BJ (cell line): ENCODE measurements at places on chromosomes 7 and 10. TPM values are rescaled to one million over a fixed set of nuclear protein-coding genes. Genes with fewer than 3 reads are reported as not detected.
A peak's percentile ranks its signal among the peaks of the same experiment; 100 is the strongest.

Gene CDK14
- polyA plus RNA-seq = 6.7 and 11.8 TPM in 2 replicates

DNA sequence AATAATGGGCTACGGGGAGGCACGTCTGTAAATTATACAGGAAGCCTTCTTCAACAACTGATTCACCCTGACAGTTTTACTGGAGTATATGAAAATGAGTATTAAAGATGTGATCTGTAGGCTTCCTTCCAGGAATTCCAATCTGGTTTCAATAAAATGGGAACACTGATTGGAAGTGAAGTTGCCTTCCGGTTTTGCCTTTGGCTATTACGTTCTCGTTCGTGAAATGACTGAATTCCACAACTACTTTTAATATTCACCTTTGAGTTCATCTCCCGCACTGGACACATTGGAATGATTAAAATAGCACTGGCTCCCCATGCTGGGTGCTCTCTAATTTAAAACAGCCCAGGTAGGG is 350.1 kb upstream of the MKI67 start:
- no peak for DNase-seq

- no peak for DNase-seq
Measured at GRCh38 chr7:33926535-33926934, 21.2 kb downstream of the BMPER start.

GRCh38 chr7:99385564-99385963 is 11.0 kb downstream of the ARPC1B start:
- DNase-seq = no peak

GRCh38 chr7:19491821-19492452 is 216.9 kb downstream of the POLR1F start:
- DNase-seq = peak; percentile 4

Gene ZNF853
- 1.6 and 2.0 TPM in 2 replicates for polyA plus RNA-seq

GRCh38 chr10:106795619-106796018 is 368.9 kb downstream of the SORCS1 start:
- no peak for DNase-seq

DNA sequence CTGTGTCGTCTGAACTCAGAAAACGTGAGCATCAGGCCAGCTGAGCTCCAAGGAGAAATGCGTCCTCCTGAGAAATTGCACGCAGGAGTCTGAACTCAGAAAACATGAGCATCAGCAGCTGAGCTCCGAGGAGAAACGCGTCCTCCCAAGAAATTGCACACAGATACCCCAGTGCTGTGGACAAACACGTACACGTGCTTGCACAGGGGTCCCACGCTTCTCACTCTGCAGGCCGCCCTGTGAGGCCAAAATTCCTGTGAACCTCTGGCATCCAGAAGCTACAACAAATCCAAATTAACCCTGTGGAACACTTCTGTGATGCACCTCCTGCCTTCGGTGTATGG is 133.8 kb downstream of the WDR37 start:
- no peak for DNase-seq

- no peak for DNase-seq
Measured at GRCh38 chr10:68251151-68251550, 19.2 kb upstream of the ATOH7 start.

GRCh38 chr10:67722113-67722512 is 26.1 kb upstream of the CTNNA3 start:
- DNase-seq = no peak
